ENCODE measurements at places on chromosomes 16 and 17.
A peak's percentile ranks its signal among the peaks of the same experiment; 100 is the strongest.

DNA sequence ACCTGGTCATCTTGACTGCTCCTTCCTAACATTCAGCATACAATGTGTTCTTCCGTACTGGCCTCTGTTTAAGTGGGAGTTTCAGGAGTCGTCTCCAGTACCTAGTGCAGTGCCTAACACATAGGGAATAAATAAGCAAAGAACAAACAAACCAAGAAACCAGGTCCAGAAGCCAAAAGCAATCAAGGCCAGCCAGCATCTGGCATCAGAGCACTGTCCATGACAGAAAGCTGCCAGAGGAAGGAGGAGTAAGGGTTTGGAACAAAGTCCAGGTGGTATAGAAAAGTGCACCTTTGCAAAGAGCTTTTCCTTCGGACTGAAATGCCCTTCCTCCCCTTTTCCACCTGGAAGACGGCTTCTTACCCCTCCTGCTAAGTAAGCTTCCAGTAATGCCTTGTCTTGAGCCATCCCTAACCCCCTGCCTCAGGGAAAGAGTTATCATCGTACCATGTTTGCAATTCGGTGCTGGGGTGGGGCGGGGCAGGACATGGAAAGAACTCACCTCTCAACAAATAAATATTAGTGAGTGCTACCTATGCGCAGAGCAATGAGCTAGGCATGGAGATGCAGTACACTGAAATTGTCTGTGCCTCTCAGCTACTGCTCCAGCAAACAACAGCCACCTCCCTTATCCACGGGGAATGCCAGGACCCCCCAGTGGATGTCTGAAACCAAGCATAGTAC is 47.6 kb downstream of the C17orf67 start:
- no peak for DNase-seq

- DNase-seq, result peak; percentile 50
Observed at GRCh38 chr17:39591958-39592954, 15.5 kb downstream of the NEUROD2 start.

- no peak for DNase-seq
Observed at GRCh38 chr16:75028544-75029135, 29.8 kb downstream of the ZNRF1 start.

GRCh38 chr17:32492648-32493289 is 6.0 kb downstream of the CDK5R1 start:
- DNase-seq, result no peak

- DNase-seq, result no peak
Observed at GRCh38 chr17:31529841-31530251, 138.4 kb downstream of the RAB11FIP4 start.

DNA sequence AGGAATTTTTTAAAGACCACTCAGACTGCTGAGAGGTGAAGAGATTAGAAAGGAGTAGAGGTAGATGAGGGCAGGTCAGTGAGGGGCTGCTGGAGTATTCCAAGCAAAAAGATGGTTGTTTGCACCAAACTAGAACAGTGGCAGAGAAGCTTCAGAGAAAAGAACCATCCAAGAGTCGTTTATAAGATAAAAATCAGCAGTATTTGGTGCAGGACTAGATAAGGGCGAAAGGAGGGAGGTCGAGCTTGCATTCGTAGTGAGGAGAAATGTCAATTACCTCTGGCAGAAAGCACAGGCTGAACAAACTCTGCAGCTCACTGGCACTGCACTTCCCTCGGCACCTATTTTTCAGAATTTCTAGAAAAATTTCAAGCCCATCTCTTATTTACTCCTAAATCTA is 9.6 kb downstream of the TEX2 start:
- no peak for DNase-seq

- DNase-seq, result no peak
Observed at GRCh38 chr17:55117164-55117563, 147.6 kb upstream of the HLF start.
